ENCODE measurements at places on chromosomes 6 and 20. TPM values are rescaled to one million over a fixed set of nuclear protein-coding genes. Genes with fewer than 3 reads are reported as not detected.
A peak's percentile ranks its signal among the peaks of the same experiment; 100 is the strongest.

Gene FLRT3
- not detected for polyA plus RNA-seq

- peak overlapping the region; percentile 2 for H3K4me3 ChIP-seq
- no peaks in the 10 kb centered on the region for H3K27me3 ChIP-seq
- H3K4me1 ChIP-seq, result peaks cover 15% of the 10 kb centered on the region
- peak overlapping the region; percentile 57 for H3K27ac ChIP-seq
These were observed 2.4 kb downstream of the AGPAT4 start for GRCh38 chr6:161271343-161272030.

Gene SLC12A5
- not detected for polyA plus RNA-seq

- H3K4me1 ChIP-seq, result peaks cover 54% of the 10 kb centered on the region
- no peaks in the 10 kb centered on the region for H3K27me3 ChIP-seq
- H3K4me3 ChIP-seq, result no peak overlapping the region
- peaks cover 22% of the 10 kb centered on the region for H3K36me3 ChIP-seq
- H3K27ac ChIP-seq, result no peak overlapping the region
- DNase-seq, result no peak
These were observed 24.5 kb downstream of the ARID1B start for GRCh38 chr6:156801712-156802111.

DNA sequence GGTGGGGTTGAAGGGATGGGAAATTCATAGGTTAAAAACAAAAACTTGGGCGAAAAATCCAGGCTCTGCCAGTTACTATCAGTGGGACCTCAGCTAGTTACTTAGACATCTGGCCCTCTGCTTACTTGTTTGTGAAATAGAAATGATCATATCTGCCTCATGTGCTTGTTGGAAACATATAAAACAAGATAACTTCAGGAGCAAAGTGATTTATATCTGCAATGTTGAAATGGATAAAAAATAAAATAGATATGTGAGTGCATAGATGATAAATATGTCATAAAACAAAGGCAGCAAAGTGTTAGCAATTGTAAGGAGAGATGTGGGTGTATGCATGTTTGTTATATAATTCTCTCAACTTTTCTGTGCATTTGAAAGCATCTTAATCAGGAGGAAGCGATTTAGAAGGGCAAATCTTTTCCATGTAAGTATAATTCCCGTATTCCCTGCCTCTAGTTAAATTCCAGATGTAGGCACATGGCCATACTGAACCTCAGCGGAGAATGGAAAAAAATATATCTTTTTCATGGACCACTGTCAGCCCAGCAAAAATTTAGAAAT lies 579.0 kb upstream of the FLRT3 start:
- peaks cover 8% of the 10 kb centered on the region for H3K4me1 ChIP-seq
- no peak for DNase-seq
- no peak overlapping the region for H3K4me3 ChIP-seq
- H3K36me3 ChIP-seq, result no peaks in the 10 kb centered on the region

DNA sequence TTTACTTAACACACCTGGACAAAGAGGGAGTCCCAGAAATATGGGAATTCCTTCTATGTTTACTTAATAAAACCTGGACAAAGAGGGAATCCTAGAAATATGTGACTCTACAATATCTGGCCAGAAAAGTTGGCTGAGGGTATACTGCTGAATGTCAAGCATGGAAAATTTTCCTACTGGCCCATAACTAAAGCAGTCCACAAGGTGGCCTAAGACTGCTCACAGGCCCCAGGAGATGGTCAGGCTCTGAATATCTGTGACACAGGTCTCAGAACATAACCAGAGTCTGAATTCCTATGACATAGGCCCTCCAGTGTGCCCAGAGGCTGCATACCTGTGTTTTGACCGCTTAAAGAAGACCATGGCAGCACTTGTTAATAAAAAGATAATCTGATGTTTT lies 578.2 kb upstream of the NRSN1 start:
- H3K4me3 ChIP-seq, result no peak overlapping the region
- no peak for DNase-seq
- no peaks in the 10 kb centered on the region for H3K36me3 ChIP-seq
- H3K27me3 ChIP-seq, result no peaks in the 10 kb centered on the region

DNA sequence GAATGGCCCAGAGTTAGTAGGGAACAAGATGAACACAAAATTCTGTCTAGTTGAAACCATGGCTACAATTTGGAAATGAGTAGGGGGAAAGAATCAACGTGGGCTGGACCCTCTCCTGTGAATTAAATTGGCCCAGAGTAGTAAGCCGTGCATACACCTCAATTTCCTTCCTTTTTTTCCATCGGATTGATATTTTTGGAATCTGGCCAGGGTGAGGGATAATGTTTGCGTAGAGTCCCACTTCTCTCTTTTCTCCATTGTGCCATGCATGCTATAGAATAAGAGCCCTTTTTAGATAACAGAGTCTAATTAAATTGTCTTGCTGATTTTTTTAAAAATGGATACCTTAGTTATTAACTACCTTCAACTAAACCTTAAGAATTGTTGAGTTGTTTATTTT lies 35.2 kb downstream of the XRN2 start:
- peaks cover 39% of the 10 kb centered on the region for H3K36me3 ChIP-seq
- peaks cover 12% of the 10 kb centered on the region for H3K4me1 ChIP-seq
- H3K4me3 ChIP-seq, result no peak overlapping the region
- no peak overlapping the region for H3K27ac ChIP-seq

GRCh38 chr20:53621482-53622246 lies 28.0 kb upstream of the ZNF217 start:
- no peaks in the 10 kb centered on the region for H3K27me3 ChIP-seq
- DNase-seq, result no peak
- peak overlapping the region; percentile 88 for H3K27ac ChIP-seq

Gene EPB41L1
- polyA plus RNA-seq, result not detected

DNA sequence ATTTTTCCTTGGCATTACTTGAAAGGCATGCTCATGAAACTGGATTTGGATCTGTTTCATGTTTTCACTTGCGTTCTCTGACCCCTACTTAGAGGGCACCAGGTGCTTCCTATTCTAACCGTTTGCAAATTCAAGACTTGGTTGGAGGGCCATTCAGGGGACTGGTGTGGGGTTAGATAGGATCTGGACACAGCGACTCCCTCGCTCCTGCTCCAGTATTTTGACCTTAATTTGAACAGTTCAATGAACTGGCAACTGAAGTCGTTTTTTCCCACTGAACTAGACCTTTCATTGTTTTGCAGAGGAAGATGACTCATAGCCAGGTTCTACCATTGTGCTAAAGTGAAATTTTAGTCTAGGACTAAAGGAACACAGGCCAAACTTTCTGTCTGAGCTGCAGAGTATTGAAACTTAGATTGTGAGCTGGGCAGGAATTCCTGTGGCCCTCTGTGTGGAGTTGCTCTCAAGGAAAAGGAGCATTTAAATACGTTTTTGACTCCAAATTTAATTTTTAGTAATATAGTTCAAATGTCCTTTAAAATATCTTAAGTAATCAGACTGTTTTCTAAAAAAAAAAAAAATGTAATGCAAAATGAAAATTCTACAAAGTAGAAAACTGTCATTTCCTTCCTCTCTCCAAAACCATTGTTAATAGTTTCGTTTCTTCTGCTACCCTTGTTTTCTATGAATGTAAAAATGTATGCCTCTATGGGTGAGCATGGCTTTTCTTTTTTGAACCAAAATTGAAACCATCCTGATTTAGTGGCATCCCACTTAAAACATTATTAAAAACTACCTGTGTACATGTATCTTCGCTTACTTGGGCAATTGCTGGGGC lies 64.8 kb downstream of the UTRN start:
- peak overlapping the region; percentile 77 for H3K4me3 ChIP-seq
- no peaks in the 10 kb centered on the region for H3K27me3 ChIP-seq
- peaks cover 15% of the 10 kb centered on the region for H3K36me3 ChIP-seq
